ENCODE measurements at places on chromosomes 1 and 21. TPM values are rescaled to one million over a fixed set of nuclear protein-coding genes. Genes with fewer than 3 reads are reported as not detected.
A peak's percentile ranks its signal among the peaks of the same experiment; 100 is the strongest.

MAP3K21 gene
- total RNA-seq: 0.94 TPM

ANKRD35 gene
- total RNA-seq: 0.15 TPM

ABCA4 gene
- total RNA-seq: not detected

GJA9 gene
- not detected for total RNA-seq

KRTAP11-1 gene
- total RNA-seq: not detected

FCRL6 gene
- 41.4 TPM for total RNA-seq

CELA3B gene
- total RNA-seq: not detected

GRCh38 chr1:31289021-31289420 lies 7.6 kb downstream of the SNRNP40 start:
- H3K4me3 ChIP-seq: no peak overlapping the region
- H3K27ac ChIP-seq: no peak overlapping the region
- no peaks in the 10 kb centered on the region for H3K4me1 ChIP-seq
- H3K27me3 ChIP-seq: no peaks in the 10 kb centered on the region
- H3K36me3 ChIP-seq: peaks cover 35% of the 10 kb centered on the region

GRCh38 chr1:48688102-48688760 lies 88.5 kb downstream of the BEND5 start:
- H3K27ac ChIP-seq: no peak overlapping the region
- H3K4me3 ChIP-seq: no peak overlapping the region
- no peaks in the 10 kb centered on the region for H3K27me3 ChIP-seq
- no peak for DNase-seq
- no peaks in the 10 kb centered on the region for H3K4me1 ChIP-seq
- no peaks in the 10 kb centered on the region for H3K36me3 ChIP-seq

GRCh38 chr1:48560577-48560976 lies 88.6 kb upstream of the SPATA6 start:
- no peaks in the 10 kb centered on the region for H3K27me3 ChIP-seq
- H3K4me1 ChIP-seq: no peaks in the 10 kb centered on the region
- DNase-seq: no peak
- no peak overlapping the region for H3K27ac ChIP-seq
- H3K36me3 ChIP-seq: no peaks in the 10 kb centered on the region

DNA sequence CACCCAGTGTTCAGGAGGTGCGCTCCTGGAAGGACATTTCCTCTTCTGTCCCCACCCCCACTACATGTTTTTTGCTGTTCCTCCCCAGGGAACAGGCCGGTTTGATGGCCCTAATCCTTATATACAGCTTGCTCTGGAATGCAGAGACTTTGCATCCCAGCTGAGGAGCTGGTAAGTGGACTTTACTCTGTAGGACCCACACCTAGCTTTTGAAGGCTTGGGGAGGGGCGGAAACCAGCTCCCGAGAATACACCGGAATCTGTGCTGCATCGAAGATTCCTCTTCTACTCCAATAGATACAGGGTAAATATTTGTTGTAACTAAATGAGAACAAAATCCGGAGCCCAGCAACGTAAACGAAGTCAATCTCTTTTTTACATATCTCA lies 1.2 kb upstream of the CGN start:
- DNase-seq: no peak
- no peaks in the 10 kb centered on the region for H3K36me3 ChIP-seq
- peaks cover 13% of the 10 kb centered on the region for H3K4me1 ChIP-seq
- no peak overlapping the region for H3K27ac ChIP-seq

DNA sequence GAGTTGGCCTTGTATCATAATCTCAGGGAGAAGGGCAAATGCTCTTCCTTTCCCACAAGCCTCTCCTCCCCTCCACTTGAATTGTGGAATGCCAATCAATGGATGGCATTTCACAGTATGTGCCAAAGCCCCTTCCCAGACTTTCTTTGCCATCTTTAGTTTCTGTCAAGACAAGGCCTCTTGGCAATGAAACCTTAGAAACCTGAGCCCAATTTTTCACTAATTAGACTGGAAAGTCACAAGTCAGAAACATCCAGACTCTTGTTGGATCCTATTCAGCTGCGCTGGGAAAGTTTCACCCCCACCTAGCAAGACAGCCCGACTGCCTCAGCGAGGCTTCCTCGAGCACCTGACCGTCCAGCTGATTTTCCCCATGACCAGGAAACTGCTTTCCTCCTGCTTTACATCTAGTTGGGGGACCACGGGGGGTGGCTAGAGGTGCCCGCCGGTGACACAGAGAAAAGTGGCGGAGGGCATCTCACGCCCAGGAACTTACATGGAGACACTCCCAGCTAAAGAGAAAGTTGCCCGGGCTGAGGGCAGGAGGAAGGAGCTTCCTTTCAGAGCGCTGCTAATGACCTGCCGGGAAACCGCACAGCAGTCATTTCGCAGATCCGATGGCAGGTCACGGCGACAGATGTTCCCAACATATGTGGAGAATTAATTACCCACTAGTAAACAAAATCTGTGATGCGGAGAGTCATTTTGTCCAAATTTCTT lies 302.6 kb upstream of the RRP15 start:
- no peak for DNase-seq
- H3K4me3 ChIP-seq: no peak overlapping the region
- no peaks in the 10 kb centered on the region for H3K4me1 ChIP-seq
- no peak overlapping the region for H3K27ac ChIP-seq
- no peaks in the 10 kb centered on the region for H3K27me3 ChIP-seq
- no peaks in the 10 kb centered on the region for H3K36me3 ChIP-seq

- no peaks in the 10 kb centered on the region for H3K27me3 ChIP-seq
- no peaks in the 10 kb centered on the region for H3K4me1 ChIP-seq
- H3K36me3 ChIP-seq: no peaks in the 10 kb centered on the region
- no peak overlapping the region for H3K4me3 ChIP-seq
- no peak overlapping the region for H3K27ac ChIP-seq
These were observed 179.4 kb downstream of the LYPLAL1 start for GRCh38 chr1:219352961-219353651.

- no peak overlapping the region for H3K4me3 ChIP-seq
- no peaks in the 10 kb centered on the region for H3K36me3 ChIP-seq
- no peak overlapping the region for H3K27ac ChIP-seq
- no peak for DNase-seq
These were observed 18.3 kb downstream of the TNFRSF9 start for GRCh38 chr1:7922301-7922700.

GRCh38 chr1:182842265-182842664 lies 3.1 kb downstream of the DHX9 start:
- H3K27ac ChIP-seq: no peak overlapping the region
- peak overlapping the region; percentile 27 for H3K4me3 ChIP-seq
- H3K4me1 ChIP-seq: peaks cover 45% of the 10 kb centered on the region
- DNase-seq: no peak

DNA sequence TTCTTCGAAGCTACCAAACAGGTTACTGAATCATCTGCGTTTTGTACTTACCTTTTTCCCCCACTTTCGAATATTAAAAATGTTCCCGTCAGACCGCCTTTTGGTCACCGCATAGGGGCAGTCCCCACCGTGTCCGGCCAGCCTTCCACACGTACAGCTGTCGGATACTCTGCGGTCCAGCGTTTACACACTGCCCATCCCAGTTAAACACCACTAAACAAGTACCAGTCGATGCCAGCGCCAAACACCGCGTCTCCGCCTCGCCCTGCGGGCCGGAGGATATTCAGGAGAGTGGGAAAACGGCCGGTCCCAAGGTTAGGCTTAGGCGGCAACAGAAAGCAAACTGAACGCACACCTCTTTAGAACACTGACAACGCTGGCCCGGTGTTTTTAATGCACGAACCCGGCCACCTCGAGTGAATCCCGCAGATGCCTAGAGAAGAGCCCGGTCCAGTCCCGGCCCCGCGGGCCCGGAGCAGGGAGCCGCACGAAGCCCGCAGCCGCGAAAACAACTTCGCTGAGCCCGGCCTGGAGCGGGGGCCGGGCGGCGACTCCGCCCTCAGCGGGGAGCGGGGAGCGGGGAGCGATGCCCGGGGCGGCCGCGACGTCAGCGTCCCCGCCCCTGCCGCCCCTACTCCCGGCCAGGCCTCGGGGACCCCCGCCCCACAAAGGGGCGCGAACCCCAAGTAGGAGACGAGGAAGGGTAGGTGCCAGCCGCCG lies 730 bp upstream of the PHF13 start:
- peak overlapping the region; percentile 53 for H3K4me3 ChIP-seq
- no peaks in the 10 kb centered on the region for H3K36me3 ChIP-seq
- no peaks in the 10 kb centered on the region for H3K27me3 ChIP-seq
- no peaks in the 10 kb centered on the region for H3K4me1 ChIP-seq
- H3K27ac ChIP-seq: peak overlapping the region; percentile 82
- no peak for DNase-seq

- DNase-seq: no peak
- H3K27ac ChIP-seq: no peak overlapping the region
- H3K27me3 ChIP-seq: no peaks in the 10 kb centered on the region
- H3K4me1 ChIP-seq: peaks cover 4% of the 10 kb centered on the region
- H3K4me3 ChIP-seq: no peak overlapping the region
These were observed 22.1 kb downstream of the TCEA3 start for GRCh38 chr1:23402286-23403037.
